ENCODE measurements at places on chromosomes 5 and 9. TPM values are rescaled to one million over a fixed set of nuclear protein-coding genes. Genes with fewer than 3 reads are reported as not detected.

The IGFBPL1 gene
- total RNA-seq: not detected

The SGCD gene
- 1.7 TPM for total RNA-seq

The TAF1L gene
- not detected for total RNA-seq

The PCDHB11 gene
- total RNA-seq: 0.63 TPM

The ADGRD2 gene
- total RNA-seq: 0.20 TPM

The LCN15 gene
- not detected for total RNA-seq

The TYRP1 gene
- 27.6 TPM for total RNA-seq

The PHF24 gene
- 2.7 TPM for total RNA-seq

The DCTN4 gene
- total RNA-seq: 73.1 TPM

The CAMK2A gene
- total RNA-seq: not detected

The PCDHB6 gene
- 1.3 TPM for total RNA-seq

The WNT8A gene
- not detected for total RNA-seq

The ZNF483 gene
- 0.55 TPM for total RNA-seq

The HAVCR1 gene
- not detected for total RNA-seq

The SNCB gene
- not detected for total RNA-seq

The SLC34A1 gene
- total RNA-seq: not detected

The CDK7 gene
- total RNA-seq: 36.6 TPM
